Stimulated activated CD4-positive, alpha-beta T cell treated with anti-CD3 and anti-CD28 coated beads, Interleukin-4, amount 100 ng/mL, for 48 hours (primary cell): ENCODE measurements at places on chromosomes 1 and 21.

DNA sequence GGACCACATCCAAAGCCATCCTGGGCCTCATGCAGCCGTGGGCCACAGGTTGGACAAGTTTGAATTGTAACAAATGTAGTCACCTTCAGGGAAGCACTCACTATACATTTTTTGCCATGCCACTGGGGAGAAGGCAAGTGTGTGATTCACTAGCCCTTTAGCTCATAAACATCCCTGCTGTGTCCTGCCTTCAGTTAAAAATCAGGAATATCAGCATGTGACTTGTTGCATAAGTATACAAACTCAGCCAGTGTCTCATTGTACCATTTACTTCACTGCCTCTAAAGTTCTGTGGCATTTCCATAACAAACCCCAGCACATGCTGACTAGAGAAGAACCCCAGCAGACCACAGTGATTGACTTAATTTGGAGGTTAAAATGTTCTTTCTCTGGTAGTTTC is 142.0 kb upstream of the C1orf105 start:
- no peak for DNase-seq

- DNase-seq, result no peak
Observed at GRCh38 chr1:212677573-212677972, 22.1 kb downstream of the BATF3 start.

DNA sequence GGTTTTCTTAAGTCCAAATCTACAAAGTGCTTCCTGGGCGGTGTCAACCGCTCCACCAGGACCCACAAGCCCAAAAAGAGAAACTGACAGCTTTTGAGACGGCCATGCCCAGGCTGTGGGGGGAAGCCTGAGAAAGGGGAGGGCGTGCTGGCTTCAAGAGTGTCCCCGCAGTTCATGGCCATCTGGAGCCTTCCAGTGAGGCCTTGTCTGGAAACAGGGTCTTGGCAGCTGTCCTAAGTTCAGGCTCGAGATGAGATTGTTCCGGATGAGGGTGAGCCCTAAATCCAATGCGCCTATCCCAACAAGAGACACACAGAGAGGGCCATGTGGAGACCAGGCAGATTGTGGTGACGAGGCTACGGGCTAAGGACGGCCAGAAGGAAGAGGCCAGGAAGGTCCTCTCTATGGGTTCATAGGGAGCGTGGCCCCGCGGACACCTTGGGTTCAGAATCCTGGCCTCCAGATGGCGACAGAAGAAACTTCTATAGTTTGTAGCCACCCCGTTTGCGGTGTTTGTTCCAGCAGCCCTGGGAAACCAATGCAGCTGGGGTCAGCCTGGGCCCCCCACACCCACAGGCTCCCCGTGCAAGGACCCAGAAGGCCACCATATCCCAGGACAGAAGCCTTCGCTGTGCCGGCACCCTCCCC is 70.2 kb downstream of the ARHGEF16 start:
- no peak for DNase-seq

- DNase-seq, result no peak
Observed at GRCh38 chr21:42830456-42831455, 48.6 kb downstream of the WDR4 start.

- DNase-seq, result peak; percentile 53
Observed at GRCh38 chr1:61641578-61642336, 83.2 kb downstream of the TM2D1 start.

GRCh38 chr21:42063191-42063570 is 7.9 kb upstream of the UMODL1 start:
- no peak for DNase-seq

- no peak for DNase-seq
Observed at GRCh38 chr1:236156512-236157208, 14.3 kb downstream of the GPR137B start.

DNA sequence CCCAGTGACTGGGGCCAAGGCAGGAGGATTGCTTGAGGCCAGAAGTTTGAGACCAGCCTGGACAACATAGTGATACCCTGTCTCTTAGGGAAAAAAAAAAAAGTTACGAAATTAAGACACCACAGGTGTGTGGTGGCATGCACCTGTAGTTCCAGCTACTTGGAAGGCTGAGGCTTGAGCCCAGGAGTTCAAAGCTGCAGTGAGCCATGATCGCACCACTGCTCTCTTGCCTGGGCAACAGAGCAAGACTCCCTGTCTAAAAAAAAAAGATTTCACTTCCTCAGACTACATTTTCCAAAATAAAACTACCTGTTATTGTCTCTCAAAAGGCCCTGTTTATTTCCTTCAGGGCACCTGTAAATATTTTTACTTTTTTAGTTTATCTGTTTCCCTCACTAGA is 4.7 kb upstream of the STK40 start:
- DNase-seq, result no peak

- DNase-seq, result no peak
Observed at GRCh38 chr1:192256674-192257334, 60.0 kb upstream of the RGS21 start.

DNA sequence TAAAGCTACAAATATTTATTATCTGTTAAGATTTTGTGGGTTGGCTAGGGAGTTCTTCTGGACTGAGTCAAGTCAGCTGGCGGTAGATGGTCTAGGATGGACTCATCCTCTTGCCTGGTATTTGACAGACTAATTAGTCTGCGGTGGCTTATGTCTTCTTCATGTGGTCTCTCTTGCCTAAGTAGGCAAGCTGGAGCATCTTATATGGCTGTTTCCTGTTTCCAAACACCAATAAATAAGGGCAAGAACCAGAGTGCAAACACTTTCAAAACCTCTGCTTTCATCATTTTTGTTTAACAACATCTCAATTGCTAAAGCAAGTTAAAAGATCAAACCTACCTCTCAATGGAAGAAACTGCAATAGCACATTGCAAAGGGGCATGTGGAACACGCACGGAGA is 484.8 kb downstream of the PTPRC start:
- no peak for DNase-seq

DNA sequence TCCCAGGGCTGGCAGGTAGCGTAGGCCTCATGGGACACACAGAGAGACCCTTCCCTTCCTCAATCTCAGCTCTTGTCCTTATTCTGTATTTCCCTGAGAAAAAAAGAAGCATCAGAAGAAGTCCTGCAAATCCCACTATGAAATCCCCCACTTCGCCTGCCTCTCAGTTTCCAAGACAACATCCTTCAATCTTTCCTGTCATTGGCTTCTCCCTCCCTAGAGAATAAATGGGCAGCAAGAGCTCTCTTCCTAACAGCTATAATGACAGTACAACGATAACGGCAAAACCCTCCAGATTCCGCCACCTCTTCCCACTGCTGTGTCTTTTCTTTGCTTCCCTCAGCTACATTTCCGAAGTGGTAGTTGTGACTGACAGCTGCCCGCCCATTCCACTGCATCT is 41.6 kb upstream of the NTPCR start:
- DNase-seq, result no peak

- no peak for DNase-seq
Observed at GRCh38 chr1:8570465-8570864, 247.0 kb downstream of the RERE start.
